ENCODE measurements at places on chromosomes 1 and 21.

DNA sequence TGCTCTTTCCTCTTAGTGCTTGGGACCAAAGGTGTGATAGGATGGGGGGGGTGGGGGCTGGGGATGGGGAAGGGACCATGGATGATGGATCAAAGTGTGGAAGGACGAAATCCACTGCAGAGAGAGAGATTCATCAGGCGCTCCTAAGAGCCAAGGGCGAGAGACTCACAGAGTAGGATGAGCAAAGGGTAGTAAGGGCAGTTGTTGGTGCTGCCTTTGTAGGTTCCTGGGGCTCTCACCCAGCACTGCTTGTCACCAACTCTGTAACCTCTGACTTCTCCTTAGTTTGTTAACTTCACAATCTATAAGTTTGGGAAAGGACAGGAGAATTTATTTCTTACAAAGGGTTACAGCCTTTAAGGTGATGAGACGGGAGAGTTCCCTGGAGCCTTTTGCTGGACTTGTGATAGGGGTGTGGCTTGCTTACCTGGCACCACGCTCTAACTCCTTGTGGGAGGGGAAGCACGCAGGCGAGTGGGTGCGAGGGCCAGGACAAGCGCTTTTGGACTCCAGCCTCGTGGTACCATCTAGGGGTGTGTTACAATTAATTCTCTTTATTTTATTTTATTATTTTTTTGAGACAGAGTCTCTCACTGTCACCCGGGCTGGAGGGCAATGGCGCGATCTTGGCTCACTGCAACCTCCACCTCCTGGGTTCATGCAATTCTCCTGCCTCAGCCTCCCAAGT lies 1.6 kb upstream of the PDXK start:
- no peak for DNase-seq

DNA sequence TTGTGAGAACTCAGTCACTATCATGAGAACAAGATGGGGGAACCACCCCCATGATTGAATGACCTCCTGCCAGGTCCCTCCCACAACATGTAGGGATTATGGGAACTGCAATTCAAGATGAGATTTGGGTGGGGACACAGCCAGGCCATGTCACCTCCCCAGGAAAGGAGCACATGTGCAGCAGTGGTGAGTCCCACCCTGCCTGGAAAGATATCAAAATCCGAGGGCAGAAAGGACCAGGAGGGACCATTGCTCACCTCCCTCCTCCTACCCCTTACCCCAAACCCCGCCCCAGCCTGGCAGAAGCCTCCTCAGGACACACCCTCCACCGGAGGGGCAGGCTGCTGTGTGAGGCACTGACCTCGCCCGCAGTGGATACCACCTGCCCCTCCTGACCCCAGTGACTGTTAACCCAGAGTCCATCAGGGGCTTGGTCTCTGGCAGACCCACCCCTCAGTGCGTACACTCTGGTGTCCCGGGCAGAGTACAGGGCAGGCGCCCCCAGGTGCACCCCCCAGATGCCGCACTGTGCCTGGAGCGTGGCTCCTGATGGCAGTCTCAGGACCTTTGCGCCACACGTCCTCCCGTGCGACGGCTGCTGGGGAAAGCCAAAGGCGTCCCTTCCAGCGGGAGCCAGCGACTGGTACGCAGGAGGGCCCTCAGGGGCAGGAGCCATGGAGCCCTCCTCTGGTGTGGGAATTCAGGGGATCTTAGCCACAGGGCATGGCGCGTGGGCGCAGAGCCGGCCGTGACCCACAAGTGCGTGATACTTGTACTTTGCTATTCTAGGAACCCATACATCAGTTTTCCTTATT lies 20.9 kb downstream of the PDXK start:
- DNase-seq: no peak

DNA sequence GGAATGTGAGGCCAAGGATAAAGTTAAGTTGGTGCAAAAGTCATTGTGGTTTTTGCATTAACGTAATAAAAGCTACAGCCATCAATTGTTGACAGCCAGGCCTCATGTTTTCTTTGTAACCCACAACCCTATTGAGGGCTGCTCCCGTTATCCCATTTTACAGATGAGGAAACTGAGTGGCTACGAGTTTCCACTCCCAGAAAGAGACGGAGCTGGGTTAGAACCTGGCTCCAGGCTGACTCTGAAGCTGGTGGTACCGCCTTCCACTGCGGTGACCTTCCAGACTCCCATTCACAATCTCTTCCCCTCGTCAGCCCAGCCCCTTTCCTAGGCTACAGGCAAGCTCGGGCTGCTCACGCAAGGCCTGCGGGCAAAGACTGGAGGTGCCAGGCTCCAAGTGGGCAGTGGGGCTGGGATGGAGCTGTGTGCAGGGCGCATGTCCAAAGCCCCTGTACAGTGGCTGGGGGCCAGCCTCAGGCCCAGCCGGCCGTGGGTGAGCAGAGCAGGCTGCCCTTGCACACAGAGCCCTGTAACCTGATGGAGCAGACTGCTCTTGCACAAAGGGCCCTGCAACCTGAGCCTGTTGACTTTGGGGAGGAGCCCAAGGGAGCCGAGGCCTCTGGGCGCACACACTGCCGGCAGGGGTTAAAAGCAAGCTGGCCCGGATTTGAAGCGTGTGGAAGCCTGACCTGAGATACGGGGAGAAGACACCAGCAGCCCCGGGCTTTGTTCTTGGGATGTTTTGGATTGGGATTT lies 97.4 kb upstream of the TMPRSS2 start:
- no peak for DNase-seq

DNA sequence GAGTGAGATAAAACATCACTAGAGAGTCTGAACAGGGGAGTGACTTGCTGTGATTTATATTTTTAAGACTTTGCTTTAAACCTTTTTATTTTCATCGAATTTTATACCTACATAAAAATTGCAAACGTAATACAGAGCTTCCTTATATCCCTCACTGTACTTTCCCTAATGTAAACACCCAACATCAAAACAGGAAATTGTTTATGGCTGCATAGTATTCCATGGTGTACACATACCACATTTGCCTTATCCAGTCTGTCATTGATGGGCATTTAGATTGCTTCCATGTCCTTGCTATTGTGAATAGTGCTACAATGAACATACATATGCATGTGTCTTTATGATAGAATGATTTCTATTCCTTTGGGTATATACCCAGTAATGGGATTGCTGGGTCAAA lies 34.8 kb downstream of the LRIF1 start:
- DNase-seq: no peak

GRCh38 chr1:182698971-182699370 lies 14.6 kb upstream of the RGS8 start:
- no peak for DNase-seq

DNA sequence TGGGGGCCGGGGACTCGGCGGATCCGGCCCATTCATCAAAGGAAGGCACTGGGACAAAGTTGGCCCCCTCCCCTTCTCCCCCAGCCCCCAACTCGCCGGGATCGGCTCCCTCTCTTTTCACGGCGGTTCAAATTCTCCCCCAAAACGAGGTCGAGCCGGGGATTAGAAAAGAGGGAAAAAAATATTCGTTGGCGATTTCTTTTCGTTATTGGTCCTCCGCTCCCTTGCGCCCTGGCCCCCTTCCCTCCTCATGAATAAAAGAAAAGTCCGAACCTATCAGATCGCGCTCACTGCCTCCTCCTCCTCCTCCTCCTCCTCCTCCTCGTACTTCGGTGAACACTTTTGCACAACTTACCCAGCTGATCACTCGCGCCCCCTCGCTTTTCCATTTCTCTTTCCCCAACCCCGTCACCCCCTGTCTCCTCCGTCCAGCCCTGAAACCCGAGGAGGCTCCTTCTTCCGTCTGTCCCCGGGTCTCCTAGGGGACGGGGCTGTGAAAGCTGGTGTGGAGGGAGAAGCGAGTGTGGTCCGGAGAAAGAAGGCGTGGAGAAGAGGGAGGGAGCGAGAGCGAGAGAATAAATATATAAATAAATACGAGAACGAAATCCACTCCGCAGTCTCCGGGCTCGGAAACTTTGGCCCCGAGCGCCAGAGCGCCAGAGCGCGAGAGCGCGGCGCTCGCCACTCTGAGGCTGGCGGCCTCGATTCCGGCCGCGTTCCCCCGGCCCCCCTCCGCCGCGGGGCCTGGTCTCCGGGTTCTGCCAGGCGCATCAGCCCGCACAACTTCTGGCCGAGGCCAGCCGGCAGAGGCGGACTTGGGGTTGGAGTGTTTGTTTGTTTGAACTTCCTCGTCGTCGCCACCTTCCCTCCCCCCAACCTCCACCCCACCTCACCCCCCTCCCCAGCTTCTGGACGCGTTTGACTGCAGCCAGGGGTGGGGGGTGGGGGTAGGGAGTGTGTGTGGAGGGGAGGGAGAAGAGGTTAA lies at the start of gene PAX7:
Gene PAX7 (plus strand): TSS at position 336 of the 985 bp plus-strand sequence. CDS start 758 bp downstream, outside the sequence.
- DNase-seq: no peak

- no peak for DNase-seq
These were observed 35.4 kb upstream of the CD1D start for GRCh38 chr1:158145173-158145719.

DNA sequence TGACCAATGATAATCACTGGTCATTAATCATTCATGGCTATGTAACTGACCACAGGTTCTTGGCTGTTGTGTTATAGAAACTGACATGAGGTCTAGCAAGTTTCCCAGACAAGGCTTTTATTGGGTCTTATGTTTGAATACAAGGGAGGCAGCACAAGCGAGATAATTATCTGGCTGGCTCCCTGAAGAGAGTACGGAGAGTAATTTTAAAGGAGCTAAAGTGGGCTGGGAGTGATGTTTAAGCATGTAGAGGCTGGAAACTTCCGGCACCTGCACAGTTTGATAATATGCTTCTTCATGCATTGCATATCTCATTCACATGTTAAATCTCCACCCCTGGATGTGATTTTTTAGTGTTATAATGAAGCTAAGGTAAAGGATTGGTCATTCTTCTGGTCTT lies 116.2 kb upstream of the KCNK1 start:
- no peak for DNase-seq

GRCh38 chr1:157369808-157370521 lies 182.3 kb downstream of the FCRL5 start:
- no peak for DNase-seq

DNA sequence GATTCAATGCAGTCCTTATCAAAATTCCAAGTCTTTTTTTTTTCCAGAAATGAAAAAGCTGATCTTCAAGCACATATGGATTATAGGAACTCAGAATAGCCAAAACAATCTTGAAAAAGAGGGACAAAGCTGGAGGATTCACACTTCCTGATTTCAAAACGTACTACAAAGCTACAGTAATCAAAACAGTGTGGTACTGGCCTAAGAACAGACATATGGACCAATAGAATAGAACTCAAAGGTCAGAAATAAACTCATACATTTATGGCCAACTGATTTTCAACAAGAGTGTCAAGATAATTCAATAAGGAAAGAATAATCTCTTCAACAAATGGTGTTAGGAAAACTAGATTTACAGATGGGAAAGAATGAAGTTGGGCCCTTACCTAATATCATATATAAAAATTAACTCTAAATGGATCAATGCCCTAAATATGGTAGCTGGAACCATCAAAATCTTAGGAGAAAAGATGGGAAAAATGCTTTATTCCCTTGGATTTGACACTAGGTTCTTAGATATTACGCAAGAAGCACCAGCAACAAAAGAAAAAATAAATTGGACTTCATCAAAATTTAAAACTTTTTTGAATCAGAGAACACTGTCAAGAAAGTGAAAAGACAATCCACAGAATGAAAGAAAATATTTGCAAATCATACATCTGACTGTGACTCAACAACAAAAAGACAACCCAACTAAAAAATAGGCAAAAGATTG lies 4.0 kb upstream of the KRTAP10-12 start:
- no peak for DNase-seq

- no peak for DNase-seq
These were observed 6.8 kb downstream of the PKNOX1 start for GRCh38 chr21:42981214-42981523.

GRCh38 chr1:38918568-38918967 lies 23.1 kb downstream of the RHBDL2 start:
- no peak for DNase-seq

DNA sequence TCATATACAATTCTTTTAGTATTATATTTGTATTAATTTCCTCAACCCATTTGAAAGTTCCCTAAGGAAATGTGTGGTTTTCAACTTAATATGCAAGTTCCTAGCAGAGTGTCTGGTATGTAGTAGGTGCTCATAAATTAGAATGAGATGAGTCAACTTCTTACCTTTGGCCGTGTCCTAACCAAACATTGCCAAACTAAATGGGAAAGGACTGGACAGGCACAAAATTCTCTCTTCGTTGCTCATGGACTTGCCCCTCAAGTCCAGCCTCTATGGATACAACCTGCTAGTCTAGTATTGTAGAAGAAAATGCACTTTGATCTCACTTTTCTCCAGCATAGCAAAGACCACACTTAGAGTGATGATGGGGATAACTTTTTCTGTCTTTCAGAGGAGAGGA lies 11.6 kb upstream of the MRPS14 start:
- DNase-seq: no peak

DNA sequence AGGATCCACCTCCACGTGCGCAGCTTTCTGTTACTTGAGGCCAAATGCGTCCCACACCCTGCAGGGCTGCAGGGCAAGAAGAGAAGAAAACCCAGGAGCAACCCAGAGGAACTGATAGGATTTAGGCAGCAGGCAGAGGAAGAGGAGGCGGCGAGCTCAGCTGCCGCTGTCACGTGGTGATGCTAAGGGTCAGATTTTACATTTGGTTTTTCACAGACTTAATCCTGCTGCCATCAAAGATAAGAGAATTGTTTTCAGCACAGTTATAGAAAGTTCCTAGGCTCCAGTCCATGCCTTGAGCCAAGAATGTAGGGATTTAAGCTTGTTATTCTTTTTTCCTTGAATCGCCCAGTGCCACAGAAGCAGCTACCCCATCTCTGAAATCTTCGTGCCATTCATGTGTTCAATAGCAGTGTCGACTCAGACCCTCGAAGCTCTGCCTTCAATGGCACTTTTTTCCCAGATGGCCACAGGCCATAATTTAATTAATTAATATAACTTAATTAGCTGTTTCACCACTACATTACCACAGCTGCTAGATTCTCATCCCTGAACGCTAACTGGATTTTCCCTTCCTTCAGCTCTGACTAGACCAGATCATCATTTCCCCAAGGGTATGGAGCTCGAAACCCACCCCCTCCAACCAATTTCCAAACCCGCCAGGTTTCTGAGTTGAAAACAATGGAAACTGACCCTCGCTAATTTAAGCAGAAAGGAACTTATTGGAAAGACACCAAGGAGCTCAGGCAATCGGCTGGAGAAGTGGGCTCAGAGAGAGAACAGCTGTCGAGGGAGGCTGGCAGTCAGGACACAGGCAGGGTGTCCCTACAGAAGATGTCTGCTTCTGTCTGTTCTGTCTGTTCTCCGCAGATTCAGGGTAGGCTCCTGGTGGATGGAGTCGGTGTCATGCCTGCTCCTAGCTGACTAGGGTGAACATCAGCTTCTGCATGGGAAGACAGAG lies 36.2 kb downstream of the LDLRAP1 start:
- DNase-seq: no peak

Measured in amniotic stem cell (primary cell).